Caco-2 (cell line): ENCODE measurements at places on chromosomes 12 and 14.

DNA sequence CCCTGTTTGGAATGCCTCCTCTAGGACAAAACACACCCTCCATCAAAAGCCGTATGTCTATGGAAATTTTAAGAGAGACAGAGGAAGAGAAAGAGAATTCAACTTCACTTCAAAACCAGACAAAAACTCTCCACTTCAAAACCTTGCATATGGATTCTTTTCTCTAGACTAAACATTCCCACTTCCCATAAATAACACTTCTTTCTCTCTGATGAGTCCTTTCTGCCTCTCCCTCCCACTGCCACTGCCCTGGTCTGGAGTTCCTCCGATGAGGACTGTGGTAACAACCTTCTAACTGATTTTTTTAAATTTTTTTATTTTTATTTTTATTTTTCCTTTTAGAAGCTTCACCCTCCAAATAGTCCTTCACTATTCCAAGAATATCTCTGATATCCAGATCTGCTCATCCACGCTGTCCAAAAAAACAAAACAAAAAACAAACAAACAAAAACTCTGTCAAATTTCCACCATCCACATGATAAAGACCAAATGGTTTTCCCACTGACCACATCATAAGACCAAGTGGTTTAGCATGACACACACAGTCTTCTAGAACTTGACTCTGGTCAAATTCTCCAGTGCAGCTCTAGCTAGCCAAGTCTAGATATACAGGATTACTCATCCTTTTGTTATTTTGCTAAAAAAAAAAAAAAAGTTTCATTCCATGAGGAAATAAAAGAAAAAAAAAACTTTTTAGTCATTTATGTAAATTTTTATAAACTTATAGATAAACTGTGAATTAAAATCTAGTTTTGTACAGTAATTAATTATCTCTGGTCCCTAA, 256.0 kb downstream of the PPFIA2 start:
- H3K27ac ChIP-seq, result no peak overlapping the region
- H3K4me3 ChIP-seq, result no peak overlapping the region
- no peaks in the 10 kb centered on the region for H3K27me3 ChIP-seq
- H3K4me1 ChIP-seq, result no peaks in the 10 kb centered on the region
- H3K36me3 ChIP-seq, result no peaks in the 10 kb centered on the region

- no peak overlapping the region for H3K27ac ChIP-seq
- no peak for DNase-seq
- no peaks in the 10 kb centered on the region for H3K27me3 ChIP-seq
- H3K4me3 ChIP-seq, result no peak overlapping the region
- H3K36me3 ChIP-seq, result no peaks in the 10 kb centered on the region
These were observed 13.4 kb downstream of the HECTD4 start for GRCh38 chr12:112368856-112369255.

DNA sequence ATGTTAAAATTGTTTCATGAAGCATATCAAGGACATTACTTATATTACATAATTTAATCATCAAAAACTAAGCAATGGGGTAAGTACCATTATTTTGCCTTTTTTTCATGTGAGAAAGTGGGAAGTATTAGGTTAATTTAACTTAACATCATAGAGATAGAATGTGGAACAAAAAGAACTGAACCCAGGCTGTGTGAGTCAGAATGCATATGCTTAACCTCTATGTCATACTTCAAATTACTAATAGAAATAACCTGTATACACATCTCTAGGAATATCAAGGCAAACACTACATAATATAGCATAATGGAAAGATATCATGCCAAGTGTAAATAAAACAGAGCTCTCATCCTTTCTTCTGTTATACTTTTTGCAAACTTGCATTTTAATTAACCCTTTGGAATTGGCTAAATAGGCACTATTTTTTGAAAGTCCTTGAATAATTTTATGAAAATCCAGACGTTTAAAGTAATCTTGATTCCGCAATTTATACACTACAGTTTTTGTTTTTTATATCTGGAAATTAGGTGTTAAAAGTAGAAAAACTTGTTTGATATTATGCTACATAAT, 777.7 kb downstream of the SLC6A15 start:
- no peak overlapping the region for H3K27ac ChIP-seq
- no peaks in the 10 kb centered on the region for H3K27me3 ChIP-seq
- no peak overlapping the region for H3K4me3 ChIP-seq
- no peaks in the 10 kb centered on the region for H3K36me3 ChIP-seq
- H3K4me1 ChIP-seq, result no peaks in the 10 kb centered on the region
- no peak for DNase-seq

- no peaks in the 10 kb centered on the region for H3K36me3 ChIP-seq
- no peak overlapping the region for H3K27ac ChIP-seq
- no peak for DNase-seq
These were observed 201.1 kb downstream of the PIK3C2G start for GRCh38 chr12:18462442-18462841.

GRCh38 chr12:9829483-9829882, 2.2 kb downstream of the KLRF1 start:
- H3K27me3 ChIP-seq, result no peaks in the 10 kb centered on the region
- no peak for DNase-seq
- H3K36me3 ChIP-seq, result no peaks in the 10 kb centered on the region
- no peak overlapping the region for H3K27ac ChIP-seq
- no peak overlapping the region for H3K4me3 ChIP-seq
- no peaks in the 10 kb centered on the region for H3K4me1 ChIP-seq

DNA sequence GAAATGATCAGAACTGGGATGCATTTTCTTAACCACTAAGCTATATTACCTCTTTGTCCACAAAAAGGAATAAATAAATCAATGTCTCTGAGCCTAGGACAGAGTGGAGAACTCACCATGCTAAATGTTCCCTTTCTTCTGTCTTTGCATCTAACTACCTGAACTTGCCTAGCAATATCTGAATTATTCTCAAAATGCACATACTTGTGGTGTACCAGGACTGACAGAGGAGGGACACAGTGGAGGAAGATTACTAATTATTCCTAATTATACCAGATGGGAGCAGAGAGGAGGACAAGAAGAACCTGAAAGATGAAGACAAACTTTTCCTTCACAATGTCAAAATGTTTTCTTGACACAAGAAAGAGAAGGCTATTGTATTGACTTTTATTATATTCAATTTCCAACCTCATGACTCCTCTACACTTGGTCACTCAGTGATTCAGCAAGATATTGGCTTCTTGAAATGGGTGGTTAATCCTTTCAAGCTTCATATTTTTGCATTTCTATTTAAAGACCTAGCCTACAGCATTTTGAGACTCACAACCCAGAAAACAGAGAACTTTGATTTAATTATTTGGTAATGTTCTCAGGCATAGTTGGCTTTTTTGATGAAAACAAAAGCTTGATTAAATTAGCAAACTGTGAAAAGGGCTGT, 117.2 kb upstream of the LRFN5 start:
- no peak overlapping the region for H3K4me3 ChIP-seq
- H3K4me1 ChIP-seq, result no peaks in the 10 kb centered on the region
- no peaks in the 10 kb centered on the region for H3K27me3 ChIP-seq
- H3K27ac ChIP-seq, result no peak overlapping the region
- no peaks in the 10 kb centered on the region for H3K36me3 ChIP-seq
- no peak for DNase-seq

DNA sequence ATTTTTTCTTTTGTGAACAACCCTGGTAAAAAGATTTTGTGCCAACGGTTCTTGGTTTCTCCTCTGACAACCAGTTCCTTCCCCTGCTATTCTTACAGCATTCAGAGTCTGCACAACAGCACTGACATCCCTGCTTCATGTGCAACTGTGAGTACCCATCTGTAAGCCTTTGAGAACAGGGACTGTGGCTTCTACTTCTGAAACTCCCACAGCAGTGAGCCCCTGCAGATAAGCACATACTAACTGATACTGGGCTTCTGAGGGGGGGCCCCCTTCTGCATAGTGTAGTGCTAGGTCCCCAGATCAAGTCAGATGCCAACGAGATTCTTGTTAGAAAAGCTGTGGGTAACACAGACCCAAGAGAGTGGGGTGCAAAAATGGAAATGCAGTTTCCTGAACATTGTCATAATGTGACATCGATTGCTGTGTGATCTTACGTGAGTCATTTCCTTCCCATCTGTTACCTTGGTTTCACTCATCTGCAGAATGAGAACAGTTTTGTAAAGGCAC, 11.1 kb upstream of the NINJ2 start:
- H3K36me3 ChIP-seq, result no peaks in the 10 kb centered on the region
- no peak overlapping the region for H3K27ac ChIP-seq
- no peaks in the 10 kb centered on the region for H3K4me1 ChIP-seq
- no peak for DNase-seq
- no peaks in the 10 kb centered on the region for H3K27me3 ChIP-seq
- no peak overlapping the region for H3K4me3 ChIP-seq

GRCh38 chr14:68325267-68325807, 467.5 kb downstream of the ZFP36L1 start:
- H3K27me3 ChIP-seq, result no peaks in the 10 kb centered on the region
- DNase-seq, result no peak
- H3K27ac ChIP-seq, result no peak overlapping the region
- no peaks in the 10 kb centered on the region for H3K4me1 ChIP-seq
- no peaks in the 10 kb centered on the region for H3K36me3 ChIP-seq

DNA sequence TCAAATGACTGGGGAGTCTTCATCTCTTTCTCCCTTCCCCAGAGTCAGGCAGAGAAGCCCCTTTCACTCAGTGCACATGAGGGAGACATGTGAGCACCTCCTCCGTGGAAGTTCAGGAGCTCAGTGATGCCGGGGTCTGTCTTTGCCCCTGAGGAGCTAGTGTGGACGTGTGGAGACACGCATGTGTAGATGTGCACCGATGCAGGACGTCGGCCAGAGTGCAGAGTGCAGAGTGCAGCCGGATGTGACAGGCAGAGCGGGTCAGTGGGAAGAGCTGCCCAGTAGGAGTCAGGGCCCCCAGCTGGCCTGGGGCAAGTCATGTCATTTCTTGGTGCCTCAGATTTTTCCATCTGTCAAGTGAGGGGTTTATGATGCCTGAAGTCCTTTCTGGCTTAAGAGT, 20.7 kb downstream of the TSPAN9 start:
- H3K27ac ChIP-seq, result no peak overlapping the region
- no peak for DNase-seq
- H3K4me1 ChIP-seq, result peaks cover 9% of the 10 kb centered on the region; the same call in 1 of the 2 replicates
- no peaks in the 10 kb centered on the region for H3K27me3 ChIP-seq
- H3K4me3 ChIP-seq, result no peak overlapping the region

- H3K4me1 ChIP-seq, result no peaks in the 10 kb centered on the region
- DNase-seq, result no peak
- H3K36me3 ChIP-seq, result no peaks in the 10 kb centered on the region
- H3K4me3 ChIP-seq, result no peak overlapping the region
- H3K27me3 ChIP-seq, result no peaks in the 10 kb centered on the region
- H3K27ac ChIP-seq, result no peak overlapping the region
These were observed 132.8 kb downstream of the RMST start for GRCh38 chr12:97595426-97595831.

DNA sequence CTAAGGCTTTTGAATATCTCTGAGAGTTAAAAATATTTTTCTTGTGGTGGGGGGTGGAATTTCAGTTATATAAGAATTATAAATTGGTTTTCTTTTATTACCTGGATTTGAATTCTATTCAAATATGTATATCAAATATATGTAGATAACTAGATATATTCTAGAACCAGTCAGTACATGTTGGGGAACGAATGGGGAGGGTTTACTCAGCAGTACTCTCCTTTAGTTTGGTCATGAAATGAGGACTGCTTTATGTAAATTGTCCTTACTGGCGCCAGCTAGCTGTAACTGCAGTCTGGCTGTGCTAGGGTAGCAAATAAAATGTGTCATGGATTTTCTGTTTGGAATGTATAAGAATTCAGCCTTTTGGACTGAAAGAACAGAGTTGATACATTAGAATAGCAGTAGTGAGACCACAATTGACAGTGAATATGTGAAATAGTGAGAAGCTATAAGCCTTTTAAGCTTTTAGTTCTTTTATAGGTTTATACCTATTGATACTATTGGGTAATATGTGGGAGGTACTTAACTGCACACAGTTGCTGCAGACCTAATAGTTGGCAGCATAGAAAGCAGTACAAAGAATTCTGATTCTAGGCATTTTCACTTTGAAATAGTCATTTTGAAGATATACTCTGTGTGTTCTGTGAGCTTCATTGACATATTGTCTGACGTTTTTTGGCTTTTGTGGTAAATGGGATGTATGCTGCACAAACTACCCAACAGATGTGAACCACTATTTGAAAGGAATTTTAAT, 29.0 kb downstream of the ATF7IP start:
- peak overlapping the region; percentile 28 for H3K27ac ChIP-seq
- no peaks in the 10 kb centered on the region for H3K27me3 ChIP-seq
- DNase-seq, result peak; percentile 56
- no peak overlapping the region for H3K4me3 ChIP-seq
- peaks cover 13% of the 10 kb centered on the region for H3K4me1 ChIP-seq
- no peaks in the 10 kb centered on the region; the same call in 1 of the 2 replicates for H3K36me3 ChIP-seq

DNA sequence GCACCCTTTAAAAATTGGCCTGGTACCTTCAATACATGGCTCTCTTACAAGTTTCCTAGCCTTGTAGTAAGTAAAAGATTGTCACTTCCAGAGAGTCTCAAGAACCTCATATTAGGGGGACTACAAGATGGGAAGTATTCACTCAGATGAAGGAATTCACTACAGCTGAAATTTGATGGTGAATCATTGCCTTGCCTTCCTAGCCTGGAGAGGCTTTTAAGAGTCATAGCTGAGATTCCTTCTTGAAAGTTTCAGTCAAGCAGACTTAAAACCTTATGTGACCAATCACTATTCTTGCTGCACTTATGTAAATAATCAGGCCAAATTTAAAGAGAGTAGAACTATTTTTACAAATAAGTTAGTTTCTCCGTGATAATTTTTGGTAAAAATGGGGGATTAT, 451.6 kb downstream of the TRHDE start:
- H3K27me3 ChIP-seq, result no peaks in the 10 kb centered on the region
- no peaks in the 10 kb centered on the region for H3K36me3 ChIP-seq
- DNase-seq, result no peak
- no peak overlapping the region for H3K4me3 ChIP-seq
- no peaks in the 10 kb centered on the region for H3K4me1 ChIP-seq

GRCh38 chr12:89160716-89161123, 191.6 kb downstream of the DUSP6 start:
- no peaks in the 10 kb centered on the region for H3K36me3 ChIP-seq
- no peak for DNase-seq
- no peak overlapping the region for H3K4me3 ChIP-seq
- no peaks in the 10 kb centered on the region for H3K27me3 ChIP-seq
- no peak overlapping the region for H3K27ac ChIP-seq
- peaks cover 9% of the 10 kb centered on the region for H3K4me1 ChIP-seq

DNA sequence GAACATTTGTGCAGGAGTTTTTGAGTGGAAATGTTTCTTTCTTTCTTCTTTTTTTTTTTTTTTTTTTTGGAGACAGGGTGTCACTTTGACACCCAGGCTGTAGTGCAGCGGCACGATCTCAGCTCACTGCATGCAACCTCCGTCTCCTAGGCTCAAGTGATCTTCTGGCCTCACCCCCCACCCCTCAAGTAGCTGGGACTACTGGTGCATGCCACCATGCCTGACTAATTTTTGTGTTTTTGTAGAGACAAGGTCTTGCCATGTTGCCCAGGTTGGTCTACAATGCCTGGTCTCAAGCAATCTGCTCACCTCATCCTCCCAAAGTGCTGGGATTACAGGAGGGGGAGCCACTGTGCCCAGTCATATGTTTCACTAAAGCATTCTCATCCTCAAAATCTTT, 69.2 kb upstream of the BCAT1 start:
- H3K27ac ChIP-seq, result no peak overlapping the region
- no peaks in the 10 kb centered on the region; the same call in 1 of the 2 replicates for H3K27me3 ChIP-seq
- H3K36me3 ChIP-seq, result no peaks in the 10 kb centered on the region
- no peak for DNase-seq

- H3K27me3 ChIP-seq, result no peaks in the 10 kb centered on the region
- peak overlapping the region; percentile 35 for H3K27ac ChIP-seq
- H3K36me3 ChIP-seq, result 0 out of 2 replicates have a peak, but pooled peaks cover 1% of the 10 kb centered on the region
- no peak for DNase-seq
These were observed 1.3 kb downstream of the AHSA1 start for GRCh38 chr14:77459072-77459723.

GRCh38 chr12:43835264-43835655, 621 bp upstream of the TMEM117 start:
- no peaks in the 10 kb centered on the region for H3K36me3 ChIP-seq
- peaks cover 22% of the 10 kb centered on the region for H3K4me1 ChIP-seq
- peak overlapping the region; percentile 59 for H3K4me3 ChIP-seq
- no peaks in the 10 kb centered on the region for H3K27me3 ChIP-seq
- no peak for DNase-seq
